ENCODE measurements at places on chromosomes 7 and 10.

DNA sequence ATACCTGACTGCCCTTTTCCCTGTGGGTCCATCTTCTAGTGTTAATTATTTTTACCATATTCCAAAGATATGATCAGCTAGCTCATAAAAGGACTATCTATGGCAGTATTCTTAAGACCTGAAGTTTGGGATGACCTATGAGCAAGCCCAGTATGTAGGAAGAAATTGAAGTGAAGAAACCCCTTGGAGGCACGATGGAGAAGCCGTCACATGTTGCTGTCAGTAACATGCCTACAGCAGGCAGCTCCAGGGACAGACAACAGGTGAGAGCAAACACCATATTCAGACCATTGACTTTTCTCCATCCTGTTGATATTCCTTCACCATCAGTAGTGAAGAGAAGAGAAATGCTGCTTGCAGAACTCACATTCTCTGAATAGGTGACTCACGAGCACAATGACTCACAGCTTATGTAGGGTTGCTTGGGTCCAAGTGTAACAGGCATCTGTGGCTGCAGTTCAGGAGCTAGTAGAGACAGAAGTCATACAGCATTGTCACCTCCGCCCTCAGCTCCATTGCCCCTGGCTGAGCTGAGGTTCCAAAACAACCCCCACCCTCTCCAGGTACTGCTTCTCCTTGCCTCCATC is 8.4 kb upstream of the LYZL2 start:
- no peak for DNase-seq

DNA sequence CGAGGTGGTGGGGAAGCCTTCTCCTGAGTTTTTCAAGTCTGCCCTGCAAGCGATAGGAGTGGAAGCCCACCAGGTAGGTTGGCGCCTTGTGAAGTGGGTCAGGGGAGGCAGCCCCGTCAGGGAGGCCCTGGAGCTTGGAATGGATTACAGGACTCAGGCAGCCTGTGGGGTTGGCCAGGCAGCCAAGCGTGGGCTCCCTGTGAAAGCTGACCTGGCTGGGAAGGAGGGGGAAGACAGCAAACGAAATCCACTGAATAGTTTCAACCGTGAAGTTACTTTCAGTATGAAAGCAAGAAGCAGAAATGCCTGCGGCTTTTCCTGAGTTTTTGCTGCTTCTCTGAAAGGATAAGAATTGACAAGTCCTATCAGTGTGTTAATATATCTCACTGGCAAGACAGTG is 36.4 kb downstream of the LHPP start:
- DNase-seq: no peak

- DNase-seq: peak; percentile 69
Observed at GRCh38 chr7:142898377-142899170, 13.0 kb upstream of the TRPV6 start.

DNA sequence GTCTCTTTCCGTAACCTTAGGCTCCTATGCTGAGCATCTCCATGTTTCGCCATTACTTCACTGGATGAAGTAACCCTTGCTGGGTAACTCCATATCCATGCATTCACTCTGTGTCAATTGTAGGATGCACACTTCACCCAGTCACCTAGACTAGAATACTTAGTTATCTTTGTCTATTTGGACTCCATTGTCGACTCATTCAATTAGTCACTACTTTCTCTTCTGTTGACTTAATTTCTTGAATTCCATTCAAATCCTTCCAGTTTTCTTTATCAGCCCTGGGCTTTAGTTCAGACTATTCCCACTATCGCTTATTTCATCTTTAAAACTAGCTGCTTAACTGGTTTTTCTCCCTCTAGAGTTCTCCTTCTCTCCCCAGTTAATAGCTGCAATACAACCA is 111.3 kb upstream of the TNS3 start:
- DNase-seq: no peak

DNA sequence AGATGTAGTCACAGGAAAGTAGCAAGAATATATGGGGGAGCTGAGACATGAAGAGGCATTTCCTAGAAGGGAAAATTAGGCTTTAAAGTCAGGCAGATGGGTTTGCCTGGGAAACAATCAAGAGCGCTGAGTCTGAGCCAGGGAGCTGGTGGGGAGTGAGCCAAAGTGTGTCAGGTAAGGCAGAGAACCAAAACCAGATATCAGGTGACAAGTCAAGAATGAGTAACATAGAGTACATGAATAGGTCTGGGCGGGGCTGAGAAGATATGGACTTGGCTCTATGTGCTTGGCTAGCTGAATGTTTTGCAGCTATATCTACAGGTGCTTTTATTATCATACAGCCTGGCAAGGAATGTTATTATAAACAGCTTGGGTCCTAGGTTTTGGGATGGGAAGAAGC is 49.3 kb downstream of the GPR141 start:
- DNase-seq: peak; percentile 20

DNA sequence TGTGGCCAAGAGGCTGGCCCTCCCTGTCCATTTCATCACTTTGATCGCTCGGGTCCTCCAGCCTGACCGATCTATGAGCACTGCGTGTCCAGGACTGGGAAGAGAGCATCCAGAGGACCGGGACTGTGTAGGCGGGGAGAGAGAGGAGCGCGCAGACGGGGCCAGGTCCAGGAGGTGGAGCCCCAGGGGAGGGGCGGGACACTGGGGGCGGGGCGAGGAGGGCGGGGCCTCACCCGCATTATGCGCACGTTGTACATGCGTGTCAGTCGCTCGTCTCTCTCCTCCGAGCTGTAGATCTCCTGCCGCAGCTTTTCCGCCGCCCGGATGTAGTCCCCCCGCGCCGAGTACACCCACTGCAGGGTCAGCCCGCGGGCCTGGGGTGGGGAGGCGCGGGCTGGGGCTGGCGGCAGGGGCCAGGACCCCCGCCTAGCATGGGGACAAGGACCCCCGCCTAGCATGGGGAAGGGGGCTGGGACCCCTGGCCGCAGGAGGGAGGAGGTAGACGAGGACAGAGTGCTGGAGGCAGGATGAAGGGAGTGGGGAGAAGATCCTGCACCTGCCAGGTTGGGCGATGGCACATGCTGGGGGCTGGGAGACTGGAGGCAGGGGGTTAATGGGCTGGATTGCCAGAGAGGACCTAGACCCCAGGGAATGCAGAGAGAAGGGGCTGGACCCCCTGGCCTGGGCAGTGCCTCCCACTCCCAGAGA is 14.3 kb downstream of the MOSPD3 start:
- DNase-seq: peak; percentile 86

DNA sequence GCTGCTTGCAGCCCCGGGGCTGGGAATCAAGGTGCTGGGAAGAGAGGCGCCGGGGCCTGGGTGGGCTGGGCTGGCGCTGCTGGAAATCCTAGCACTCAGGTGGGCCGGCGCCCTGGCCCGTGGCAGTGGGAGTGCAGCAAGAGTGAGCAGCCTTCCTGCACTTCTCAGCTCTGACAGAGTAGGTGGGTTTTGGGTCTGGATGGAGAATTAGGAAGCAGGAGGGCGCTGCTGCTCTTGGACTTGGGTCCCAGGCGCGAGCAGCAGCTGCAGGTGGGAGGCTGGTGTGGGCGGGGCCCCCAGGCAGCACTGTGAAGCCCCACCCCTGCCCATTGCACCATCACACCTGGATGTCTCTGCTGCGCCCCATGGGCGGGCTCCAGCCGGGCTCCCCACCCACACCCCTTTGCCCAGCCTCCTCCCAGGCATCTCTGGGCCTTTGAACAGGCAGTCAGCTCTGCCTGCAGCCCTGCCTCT is 6.0 kb downstream of the BRI3 start:
- DNase-seq: peak; percentile 60

DNA sequence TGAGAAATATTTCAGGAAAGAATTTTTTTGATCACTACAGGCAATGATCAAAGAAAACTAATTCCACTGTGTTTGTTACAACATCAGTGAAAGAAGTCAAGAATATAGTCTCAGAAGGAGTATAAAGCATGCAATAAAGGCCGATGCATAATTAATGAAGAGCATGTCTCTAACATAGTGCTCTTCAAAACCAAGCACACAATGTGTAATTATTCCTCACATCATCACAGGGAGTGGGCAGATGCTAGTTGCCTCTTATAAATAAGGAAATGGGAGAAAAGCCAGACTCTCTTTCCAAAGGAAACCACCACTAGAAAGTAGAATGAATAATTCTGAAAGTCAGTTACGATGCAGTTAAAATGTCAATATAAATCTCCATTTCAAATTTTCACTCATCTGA is 220.1 kb downstream of the TEX36 start:
- no peak for DNase-seq

GRCh38 chr10:38072552-38072951 is 21.6 kb upstream of the ZNF37A start:
- DNase-seq: no peak

GRCh38 chr10:117483056-117483590 is 59.4 kb upstream of the EMX2 start:
- no peak for DNase-seq

DNA sequence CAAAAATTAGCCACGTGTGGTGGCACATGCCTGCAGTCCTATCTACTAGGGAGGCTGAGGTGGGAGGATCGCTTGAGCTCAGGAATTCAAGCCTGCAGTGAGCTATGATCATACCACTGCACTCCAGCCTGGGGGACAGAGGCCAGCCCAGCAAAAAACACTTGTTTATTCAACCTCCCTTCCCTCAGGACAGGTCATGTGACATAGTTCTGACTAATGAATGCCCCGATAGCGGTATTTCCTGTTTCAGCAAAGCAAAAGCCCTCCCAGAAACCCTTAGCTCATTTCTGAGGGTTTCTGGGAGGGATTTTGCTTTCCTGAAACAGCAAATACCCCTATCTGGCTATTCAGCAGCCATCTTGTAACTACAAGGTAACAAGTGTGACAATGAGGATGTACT is 157.1 kb downstream of the GATA3 start:
- no peak for DNase-seq

- DNase-seq: no peak
Observed at GRCh38 chr10:116974456-116975005, 30.5 kb downstream of the SHTN1 start.

DNA sequence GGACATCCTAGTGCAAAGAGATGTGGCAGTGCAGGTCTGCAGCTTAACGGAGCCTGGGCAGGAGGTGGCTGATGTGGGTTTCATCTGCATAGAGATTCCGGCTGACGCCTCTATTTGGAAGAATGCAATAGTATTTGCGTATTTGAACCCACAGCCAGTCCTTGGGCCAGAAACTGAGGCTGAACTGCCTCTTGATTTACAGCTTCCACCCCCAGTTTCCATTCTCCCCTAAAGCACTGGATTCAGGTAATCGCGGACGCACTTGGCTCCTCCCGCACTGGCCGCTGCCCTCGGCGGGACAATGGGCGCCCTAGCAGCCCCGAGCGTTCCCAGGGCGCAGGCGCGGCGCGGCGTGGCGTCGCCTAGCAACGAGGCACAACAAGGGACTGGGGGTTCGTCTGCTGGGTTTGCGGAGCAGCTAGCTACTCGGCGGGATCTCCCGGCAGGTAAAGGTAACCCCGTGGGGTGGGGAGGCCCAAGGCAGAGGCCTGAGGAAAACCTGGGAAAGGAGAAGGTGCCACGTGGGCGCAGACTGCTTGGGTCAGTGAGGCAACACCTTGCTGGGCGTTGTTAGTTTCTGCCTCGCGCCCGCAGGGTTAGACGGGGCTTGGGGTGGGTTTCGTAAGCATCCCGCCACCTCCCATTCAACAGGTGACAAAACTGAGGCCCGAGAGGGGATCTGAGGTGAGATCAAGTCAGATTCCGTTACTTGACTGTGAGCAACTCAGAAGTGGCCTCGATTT is at the start of gene ARMC3:
ARMC3 (plus strand) TSS at position 393 of the 743 bp plus-strand sequence. CDS start 3,944 bp downstream, outside the sequence.
- DNase-seq: peak; percentile 62

DNA sequence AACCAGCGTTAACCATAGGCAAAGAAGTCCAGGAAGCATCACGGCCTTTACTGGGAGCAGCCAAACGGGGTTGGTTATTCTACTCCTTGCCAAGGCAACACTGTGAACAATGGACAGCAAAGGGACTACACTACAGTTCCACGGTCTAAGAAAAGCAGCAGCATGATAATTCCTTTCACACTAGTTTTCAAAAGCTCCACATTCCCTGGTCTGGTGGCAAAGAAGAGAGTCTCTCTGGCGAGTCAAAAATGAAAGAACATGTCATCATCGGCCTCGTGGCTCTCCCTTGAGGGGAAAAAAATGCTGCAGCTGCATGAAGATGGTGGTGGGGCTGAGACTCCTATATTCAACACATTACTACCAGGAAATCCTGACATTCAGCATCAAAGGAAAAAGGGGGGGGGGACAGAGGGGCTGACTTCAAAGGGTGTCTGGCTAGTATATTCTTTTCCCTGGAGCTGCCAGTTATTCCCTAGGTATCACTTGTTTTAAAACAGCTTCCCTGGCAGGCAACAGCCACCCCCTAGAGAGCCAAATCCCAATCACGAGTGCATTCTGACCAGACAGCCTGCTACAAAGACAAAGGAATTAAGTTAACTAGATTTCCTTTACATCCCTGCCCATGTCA is 49.1 kb downstream of the SLC37A3 start:
- no peak for DNase-seq

- DNase-seq: no peak
Observed at GRCh38 chr7:29955799-29956486, 33.7 kb downstream of the SCRN1 start.

DNA sequence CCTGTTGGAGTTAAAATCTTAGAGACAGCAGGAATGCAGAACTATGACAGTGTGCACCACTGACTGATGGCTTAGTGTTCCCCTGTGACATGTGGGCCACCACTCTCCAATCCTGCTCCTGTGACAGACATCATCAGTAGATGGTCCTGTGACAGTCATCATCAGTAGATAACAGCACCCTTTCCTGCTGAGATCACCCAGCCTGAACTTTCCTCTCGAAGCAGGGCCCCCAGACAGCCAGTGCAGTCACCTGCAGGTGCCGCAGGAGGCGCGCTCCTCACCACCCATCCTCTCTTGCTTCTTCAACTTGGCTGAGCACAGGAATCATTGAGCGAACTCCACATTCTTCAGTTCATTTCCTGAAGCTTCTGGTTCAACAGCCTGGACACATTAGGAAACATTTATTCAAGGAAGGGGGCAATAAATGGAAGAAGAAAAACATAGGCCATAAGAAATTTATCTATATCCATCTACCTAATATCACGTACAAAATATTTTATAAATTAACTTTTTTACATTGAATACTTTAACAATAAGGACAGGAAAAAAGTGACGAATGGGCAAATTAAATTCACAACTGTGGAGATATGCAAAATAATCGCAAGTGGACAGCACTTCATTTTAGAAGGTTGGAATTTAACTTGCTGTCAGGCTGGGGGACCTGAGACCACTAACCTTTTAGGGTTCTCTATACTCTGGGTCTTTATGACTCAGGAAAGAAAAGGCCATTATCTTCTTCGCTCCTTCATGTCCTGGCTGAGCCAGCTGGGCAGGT is 32.0 kb upstream of the MKI67 start:
- no peak for DNase-seq

DNA sequence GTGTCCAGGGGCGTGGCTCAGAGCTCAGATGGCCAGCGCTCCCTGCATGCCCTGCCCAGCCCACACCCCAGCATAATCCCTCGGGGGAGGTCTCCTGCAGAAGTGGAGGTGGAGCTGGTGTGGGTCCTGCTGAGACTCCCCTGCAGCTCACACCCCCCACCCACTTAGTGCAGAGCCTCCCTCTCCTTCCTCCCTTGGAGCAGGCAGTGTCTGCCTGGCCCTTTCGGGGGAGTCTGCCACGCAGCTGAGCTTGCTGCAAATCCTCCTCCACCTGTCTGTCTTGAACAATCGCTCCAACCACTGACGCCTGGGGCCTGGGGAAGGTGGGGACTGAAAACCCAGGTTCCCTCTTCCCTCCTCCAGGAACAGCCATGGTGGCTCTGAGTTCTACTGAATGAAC is 219.7 kb upstream of the PPP2R2D start:
- no peak for DNase-seq

- no peak for DNase-seq
Observed at GRCh38 chr10:3425716-3426115, 253.1 kb upstream of the PITRM1 start.
